ENCODE measurements at places on chromosomes 5 and 9.

- no peak for DNase-seq
Measured at GRCh38 chr9:73173557-73174329, 22.1 kb downstream of the ANXA1 start.

DNA sequence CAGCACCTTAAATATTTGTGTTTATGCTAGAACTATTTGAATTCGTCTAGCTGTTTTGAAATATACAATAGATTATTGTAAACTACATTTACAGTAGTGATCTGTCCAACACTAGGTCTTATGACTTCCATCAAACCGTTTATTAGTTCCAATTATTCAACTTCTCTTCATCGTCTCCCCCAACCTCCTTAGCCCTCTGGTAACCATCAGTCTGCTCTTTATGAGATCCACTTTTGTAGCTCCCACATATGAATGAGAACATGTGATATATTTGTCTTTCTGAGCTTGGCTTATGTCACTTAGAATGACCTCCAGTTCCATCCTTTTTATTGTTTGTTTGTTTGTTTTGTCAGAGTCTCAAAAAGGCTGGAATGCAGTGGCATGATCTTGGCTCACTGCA, 11.8 kb downstream of the DMXL1 start:
- DNase-seq = no peak

DNA sequence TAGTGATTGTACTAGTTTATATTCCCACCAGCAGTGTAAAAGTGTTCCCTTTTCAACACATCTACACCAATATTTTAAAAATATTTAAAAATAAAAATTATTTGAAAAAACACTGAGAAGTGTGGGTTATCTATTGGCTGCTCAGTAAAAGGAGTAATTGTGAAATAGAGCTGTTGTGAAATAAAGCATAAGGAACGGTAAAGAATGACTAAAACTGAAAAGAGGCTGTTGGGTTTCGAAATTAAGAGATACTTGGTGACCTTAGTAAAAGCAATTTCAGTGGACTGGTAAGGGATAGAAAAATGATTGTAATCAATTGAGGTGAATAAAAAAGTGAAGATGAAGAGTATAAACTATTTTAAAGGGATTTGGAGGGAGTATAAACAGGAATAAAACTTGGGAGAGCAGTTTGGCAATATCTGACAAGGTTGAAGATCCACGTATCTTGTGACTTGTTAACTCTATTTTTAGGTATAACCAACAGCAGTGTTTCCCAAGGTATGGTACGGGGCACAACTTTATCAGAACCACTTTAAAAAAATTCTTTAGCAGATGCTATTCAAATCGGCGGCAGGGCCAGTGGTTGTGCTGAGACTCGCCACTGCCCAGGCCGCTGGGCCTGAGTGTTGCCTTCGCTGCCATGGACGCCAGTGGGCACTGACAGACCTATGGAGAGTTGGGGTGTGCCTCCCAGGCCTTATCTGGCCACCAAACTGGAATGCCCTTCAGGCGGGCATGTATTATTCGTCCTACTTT, 63.3 kb downstream of the TMEM38B start:
- no peak for DNase-seq

GRCh38 chr9:110975969-110976368, 62.3 kb downstream of the LPAR1 start:
- DNase-seq = no peak

DNA sequence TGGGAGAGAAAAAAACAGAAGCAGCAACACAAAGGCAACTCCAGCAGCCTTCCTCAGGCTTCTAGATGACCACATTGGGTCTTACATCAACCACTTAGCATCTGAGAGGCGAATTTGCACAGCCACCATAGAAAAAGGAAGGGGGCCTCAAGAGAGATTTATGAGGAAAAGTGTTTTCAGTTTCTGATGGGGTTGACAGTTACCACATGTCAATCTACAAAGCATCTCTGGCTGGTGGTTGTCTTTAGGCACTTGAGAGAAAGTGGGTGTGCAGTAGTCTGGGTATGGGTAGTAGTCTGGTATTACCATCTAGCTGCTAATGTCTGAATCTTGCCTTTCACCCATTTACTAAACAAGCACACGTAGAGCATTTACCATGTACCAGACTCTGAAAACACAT, 137.5 kb downstream of the BAAT start:
- DNase-seq = no peak
